Amygdala (tissue), 56 donors: ENCODE measurements at places on chromosomes 16 and 17.
A peak's percentile ranks its signal among the peaks of the same experiment; 100 is the strongest.

GRCh38 chr16:68790130-68790761 lies 53.1 kb upstream of the TANGO6 start:
- DNase-seq: no peak

GRCh38 chr17:37827905-37828650 lies 83.2 kb upstream of the HNF1B start:
- no peak for DNase-seq

DNA sequence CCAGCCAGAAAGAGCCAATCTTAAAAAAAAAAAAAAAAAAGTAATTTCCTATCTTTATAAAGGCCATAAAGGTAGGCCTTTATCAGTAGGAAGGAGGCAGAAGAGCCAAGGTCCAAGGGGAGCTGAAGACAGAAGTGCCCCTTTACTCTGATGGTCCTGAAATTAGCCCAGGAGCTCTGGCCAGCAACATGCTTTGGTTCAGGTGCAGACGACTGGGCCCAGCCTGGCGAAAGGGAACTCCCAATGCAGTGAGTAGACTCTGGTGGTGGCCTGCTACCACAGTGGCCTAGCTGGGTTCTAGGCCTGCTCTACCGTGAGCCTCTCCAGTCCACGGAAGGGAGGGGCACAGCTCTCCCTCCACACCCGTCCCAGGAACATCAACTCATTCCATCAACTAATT lies 23.1 kb upstream of the MEIOB start:
- DNase-seq: no peak

DNA sequence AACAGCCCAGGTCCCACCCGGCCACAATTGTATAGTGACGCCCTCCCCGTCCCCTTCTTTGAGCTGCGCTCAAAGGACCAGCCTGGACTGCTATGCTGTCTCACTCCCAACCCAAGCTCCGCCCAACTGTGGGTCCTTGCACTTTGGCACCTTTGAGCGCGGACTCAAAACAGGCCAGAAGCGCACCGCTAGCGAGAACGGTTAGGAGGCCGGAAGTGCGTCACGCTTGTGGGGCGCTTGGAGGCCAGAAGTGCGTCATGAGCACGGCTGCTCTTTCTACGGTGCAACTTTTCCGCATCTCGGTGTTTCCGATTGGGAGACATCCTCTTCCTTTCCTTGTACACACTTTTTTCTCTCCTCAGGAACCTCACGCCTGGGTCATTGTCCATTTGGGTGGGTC lies at the start of gene ZNF19:
ZNF19 (minus strand) TSS at position 203 of the 400 bp plus-strand sequence. CDS start 7,210 bp downstream, outside the sequence.
- no peak for DNase-seq

DNA sequence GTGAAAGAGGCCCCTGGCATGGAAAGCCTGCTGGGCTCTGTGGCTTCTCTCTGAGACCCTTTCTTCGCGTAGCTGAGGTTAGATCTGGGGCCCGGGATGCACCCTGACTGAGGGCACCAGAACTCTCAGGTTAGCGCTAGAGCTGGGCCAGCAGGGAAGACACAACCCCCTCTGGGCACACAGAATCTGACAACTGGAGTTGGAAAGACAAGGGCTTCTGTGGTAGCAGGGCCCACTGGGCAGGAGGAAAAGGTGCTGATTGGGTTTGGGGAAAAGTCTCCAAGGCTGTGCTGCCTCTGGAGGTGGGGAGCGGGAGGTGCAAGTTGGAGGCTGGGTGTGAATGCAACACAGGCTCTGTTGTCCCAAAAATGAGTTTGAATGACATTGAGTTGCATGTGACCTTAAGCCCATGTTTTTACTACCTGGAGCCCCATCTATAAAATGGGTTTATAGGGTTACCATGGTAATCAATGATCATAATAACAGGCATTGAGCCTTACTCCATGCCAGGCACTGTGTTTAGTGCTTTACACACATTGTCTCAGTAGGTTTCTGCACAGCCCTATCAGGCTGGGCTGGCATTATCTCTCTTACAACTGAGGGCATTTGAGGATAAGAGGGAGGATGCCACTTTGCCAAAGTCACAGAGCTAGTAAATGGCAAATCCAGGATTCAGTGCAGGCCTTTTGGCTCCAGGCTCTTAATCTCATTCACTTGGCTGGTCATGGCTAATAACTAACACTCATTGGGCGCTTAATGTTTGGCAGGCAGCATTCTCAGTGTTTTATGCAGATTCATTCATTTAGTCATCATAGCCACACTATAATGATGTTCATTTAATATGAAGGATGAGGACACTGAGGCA lies 9.5 kb upstream of the IGFBP4 start:
- DNase-seq: no peak

- DNase-seq: no peak
Measured at GRCh38 chr16:10937068-10937859, 5.0 kb downstream of the DEXI start.

- DNase-seq: no peak
Measured at GRCh38 chr17:50280068-50280467, 5.8 kb downstream of the TMEM92 start.

- no peak for DNase-seq
Measured at GRCh38 chr16:29876594-29877249, 13.7 kb upstream of the CDIPT start.

DNA sequence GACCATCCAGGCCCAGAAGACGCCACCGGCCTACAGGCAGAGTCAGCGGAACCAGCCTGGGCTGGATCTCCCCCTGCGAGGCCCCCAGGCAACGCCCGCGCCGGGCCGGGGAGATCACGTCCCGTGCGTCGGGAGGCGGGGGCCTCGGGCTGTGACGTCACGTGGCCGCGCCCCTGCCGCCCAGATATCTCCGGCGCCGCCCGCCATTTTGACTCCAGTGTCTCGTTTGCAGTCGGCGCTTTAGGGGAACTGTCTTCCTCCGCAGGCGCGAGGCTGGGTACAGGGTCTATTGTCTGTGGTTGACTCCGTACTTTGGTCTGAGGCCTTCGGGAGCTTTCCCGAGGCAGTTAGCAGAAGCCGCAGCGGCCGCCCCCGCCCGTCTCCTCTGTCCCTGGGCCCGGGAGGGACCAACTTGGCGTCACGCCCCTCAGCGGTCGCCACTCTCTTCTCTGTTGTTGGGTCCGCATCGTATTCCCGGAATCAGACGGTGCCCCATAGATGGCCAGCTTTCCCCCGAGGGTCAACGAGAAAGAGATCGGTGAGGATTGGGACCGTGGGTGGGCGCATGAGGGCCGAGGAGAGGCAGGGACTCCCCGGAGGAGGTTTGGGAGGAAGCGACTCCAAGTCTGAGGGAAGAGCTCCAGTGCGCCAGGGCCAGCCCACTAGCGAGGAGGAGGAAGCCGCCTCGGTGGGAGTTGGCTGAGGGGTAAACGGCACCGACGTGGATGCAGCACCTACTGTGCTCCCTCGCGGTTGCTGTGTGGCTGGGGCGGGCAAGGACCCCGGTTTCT lies at the start of gene WSB1:
WSB1 (plus strand) TSS at position 217 of the 791 bp plus-strand sequence; CDS start at position 499, 282 bp downstream.
- peak; percentile 84 for DNase-seq

DNA sequence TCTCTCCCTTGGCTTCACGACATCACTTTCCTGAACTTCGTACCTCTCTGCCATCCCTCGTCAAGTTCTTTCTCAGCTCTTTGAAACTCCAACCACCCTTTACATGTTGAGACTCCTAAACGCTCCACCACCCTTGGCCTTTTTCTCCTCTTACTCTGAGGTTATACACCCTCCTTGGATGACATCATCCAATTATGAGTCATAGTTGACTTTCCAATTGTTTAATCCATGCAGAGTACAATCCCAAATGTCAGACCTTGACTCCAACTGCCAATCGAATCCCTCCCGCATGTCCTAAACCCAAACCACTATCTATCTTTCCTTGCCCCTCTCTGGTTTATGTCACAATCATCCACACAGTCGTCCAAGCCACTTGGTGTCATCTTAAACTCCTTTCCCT lies 18.4 kb upstream of the C16orf82 start:
- DNase-seq: no peak

DNA sequence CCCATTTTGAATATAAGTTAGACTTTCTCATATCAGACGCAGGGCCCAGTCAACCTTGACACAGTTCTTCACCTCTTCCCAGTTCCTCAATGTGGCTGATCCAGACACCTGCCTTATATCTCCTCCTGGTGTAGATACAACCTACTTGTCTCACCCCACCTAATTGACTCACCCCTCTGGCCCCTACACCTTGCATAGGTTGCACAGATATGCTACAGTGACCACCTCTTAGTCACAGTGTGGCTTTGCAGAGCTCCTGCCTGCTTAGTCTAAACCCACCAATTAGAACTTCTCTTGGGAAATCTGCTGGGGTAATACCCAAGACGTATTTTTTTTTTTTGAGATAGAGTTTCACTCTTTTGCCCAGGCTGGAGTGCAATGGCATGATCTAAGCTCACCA lies 16.8 kb downstream of the CHP2 start:
- no peak for DNase-seq

GRCh38 chr17:30376621-30377452 lies 1.9 kb upstream of the CPD start:
- no peak for DNase-seq

DNA sequence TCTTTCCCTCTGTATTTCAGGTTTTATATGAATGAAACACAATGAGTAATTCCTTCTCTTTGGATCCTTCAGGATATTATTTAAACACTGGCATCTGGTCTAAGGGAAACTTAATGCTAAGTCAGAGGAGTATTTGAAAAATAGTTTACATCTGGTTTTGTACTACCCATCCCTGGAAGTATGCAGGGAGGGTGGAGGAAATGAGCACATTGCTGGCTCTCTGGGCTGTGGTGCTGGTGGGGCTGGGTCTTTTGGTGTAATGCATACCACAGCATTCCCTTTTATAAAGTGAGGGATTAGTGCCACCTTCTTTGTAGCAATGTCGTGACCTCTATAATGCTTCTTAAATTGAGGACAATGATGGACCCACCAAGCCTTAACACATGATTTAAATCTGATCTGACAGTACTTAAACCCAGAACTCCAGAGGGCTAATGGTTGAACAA lies 105.5 kb upstream of the AXIN2 start:
- no peak for DNase-seq

GRCh38 chr17:73822371-73822770 lies 178.1 kb upstream of the SDK2 start:
- no peak for DNase-seq

DNA sequence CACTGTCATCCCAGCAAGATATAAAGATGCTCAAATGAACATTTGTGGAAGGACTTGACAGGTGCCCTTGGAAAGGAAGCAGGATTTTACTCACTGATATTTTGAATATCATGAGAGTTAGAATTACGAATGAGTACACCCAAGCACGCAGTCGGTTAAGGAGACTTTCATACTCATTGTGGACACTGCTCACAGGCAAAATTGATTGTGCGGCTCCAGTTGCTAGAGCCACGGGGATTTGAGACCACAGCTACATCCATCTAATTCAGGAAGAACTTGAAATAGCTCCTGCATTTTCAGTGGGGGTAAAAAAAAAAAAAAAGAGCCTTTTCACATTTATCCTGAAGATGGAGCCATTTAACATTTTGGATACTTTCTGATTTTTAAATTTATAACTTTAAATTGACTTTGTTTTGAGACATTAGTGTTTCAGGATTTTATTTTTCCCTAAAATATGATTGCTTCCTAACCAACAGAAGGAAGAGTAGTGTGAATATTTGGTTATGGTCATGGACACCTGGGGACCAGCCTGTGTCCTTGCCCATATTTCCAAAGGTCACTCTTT lies 1080.1 kb upstream of the EEF2KMT start:
- DNase-seq: no peak

DNA sequence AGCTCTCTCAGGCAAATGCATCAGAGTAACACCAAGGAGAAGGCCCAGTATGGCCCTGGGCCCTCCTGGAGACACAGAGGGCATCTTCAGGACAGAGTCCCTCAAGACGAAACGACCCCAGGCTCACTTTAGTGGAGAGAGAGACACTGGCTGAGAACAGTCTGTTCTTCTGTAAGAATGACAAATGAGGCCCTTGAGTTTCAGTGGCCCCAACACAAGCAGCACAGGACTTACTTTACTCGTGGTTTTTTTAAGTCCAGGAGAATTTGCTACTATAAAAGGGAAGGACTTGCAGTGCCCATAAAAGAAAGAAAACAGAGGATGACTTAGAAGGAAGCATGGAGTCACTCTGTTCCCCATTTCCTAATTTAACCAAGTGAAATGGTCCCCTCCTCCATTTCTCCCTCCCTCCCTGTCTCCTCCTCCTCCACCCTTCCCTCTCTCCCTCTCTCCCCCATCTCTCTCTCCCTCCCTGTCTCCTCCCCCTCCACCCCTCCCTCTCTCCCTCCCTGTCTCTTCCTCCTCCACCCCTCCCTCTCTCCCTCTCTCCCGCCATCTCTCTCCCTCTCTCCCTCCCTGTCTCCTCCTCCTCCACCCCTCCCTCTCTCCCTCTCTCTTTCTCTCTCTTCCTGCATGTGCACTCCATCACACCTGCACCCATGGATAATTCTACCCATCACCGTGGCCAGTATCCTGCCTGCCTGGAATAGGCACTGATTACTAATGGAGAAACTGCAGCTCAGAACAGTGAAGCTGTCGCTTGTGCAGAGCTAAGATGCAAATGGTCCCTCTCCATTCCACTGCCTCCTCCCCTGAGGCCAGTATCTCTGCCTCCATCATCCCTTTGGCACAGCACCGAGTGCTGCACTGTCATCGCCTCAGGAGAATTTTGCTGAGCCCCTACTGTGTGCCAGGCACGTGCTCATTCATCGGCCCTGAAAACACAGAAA lies 47.3 kb upstream of the RBFOX3 start:
- DNase-seq: no peak

DNA sequence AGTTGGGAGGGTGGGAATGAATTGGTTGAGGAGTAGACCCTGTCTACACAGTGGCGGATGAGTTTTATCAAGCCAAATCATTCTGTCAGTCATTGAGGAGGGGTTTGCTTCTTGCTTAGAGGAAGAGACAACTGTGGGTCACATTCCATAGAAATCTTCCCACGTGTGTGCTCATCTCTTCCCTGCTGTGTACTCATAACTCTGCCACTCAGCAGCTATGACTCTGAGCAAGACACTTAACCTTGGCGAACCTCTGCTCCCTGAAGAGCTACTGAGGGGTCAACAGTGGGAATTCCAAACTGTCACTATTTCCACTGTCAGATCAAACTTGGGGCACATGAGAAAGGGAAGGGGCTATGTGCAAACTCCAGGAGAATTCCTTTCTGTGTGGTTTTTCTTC lies 72.6 kb upstream of the COX10 start:
- DNase-seq: no peak

GRCh38 chr17:47200325-47200664 lies 8.9 kb upstream of the MYL4 start:
- no peak for DNase-seq

DNA sequence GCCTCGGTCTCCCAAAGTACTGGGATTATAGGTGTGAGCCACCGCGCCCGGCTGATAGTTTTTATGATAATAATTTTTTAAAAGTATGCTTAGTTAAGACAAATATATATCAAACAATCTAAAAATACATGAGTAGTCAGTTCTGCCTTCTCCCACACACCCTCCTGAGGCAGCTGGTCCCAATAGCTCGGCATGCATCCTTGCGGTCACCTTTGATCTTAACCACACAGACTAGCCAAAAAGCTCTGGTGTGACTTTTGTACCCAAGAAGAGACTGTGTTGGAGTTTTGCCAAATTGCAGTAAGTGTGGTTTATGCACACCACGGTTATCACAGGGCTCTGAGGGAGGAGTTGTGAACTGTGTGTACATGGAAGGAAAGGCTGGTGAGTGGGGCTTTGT lies 25.6 kb downstream of the ATP6V0A1 start:
- DNase-seq: no peak
